SJSA1 (cell line): ENCODE measurements at places on chromosomes 5 and 9. TPM values are rescaled to one million over a fixed set of nuclear protein-coding genes. Genes with fewer than 3 reads are reported as not detected.

TSSK1B gene
- 0.13 TPM in 1 of 2 replicates, not detected in the other for total RNA-seq

DNA sequence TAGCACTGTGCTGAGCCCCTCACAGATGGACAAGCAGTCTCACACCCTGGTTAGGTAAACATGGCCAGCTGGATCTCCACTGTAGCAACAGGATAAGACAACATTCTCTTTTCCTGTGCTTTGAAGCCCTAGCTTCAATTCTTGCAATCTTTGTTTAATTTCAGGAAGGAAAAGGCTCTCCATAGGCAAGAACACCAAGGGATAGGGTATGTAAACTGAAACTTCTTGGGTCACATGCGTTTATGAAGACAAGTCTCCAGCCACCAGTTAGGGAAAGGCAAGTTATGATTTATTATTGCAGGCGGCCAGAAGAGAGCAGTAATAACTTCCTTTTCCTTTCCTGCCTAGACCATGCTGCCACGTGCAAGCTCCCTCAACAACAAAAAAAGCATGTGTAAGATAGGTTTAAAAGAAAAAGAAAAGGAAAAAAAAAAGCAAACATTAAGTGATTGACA is 50.1 kb upstream of the POU5F2 start:
- no peak overlapping the region for H3K27ac ChIP-seq
- H3K36me3 ChIP-seq, result no peaks in the 10 kb centered on the region
- H3K4me3 ChIP-seq, result no peak overlapping the region
- DNase-seq, result no peak
- peaks cover 3% of the 10 kb centered on the region; the same call in 1 of the 2 replicates for H3K4me1 ChIP-seq
- no peaks in the 10 kb centered on the region for H3K27me3 ChIP-seq

DNA sequence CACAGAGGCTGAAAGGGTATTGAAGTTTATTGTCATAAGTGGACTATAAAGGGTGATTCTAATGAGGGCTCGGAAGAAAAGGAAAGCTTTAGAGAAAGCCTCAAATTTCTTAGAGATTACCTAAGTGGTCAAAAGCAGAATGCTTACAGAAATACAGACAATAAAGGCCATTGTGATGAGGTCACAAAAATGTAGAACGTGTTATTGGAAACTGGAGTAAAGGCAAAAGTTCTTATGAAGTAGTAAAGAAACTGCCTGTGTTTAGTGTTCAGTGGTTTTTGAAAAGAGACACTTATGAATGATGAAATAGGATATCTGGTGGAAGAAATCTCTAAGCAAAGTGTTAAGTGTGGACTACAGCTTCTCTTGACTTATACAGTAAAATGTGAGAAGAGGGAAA is 726.9 kb downstream of the DNAH5 start:
- no peaks in the 10 kb centered on the region for H3K4me1 ChIP-seq
- H3K4me3 ChIP-seq, result no peak overlapping the region
- no peaks in the 10 kb centered on the region for H3K27me3 ChIP-seq
- no peak overlapping the region for H3K27ac ChIP-seq
- DNase-seq, result no peak

SPATA31A3 gene
- not detected in 2 replicates for total RNA-seq

ORM2 gene
- total RNA-seq, result not detected in 2 replicates
